ENCODE measurements at places on chromosomes 6 and 20.

DNA sequence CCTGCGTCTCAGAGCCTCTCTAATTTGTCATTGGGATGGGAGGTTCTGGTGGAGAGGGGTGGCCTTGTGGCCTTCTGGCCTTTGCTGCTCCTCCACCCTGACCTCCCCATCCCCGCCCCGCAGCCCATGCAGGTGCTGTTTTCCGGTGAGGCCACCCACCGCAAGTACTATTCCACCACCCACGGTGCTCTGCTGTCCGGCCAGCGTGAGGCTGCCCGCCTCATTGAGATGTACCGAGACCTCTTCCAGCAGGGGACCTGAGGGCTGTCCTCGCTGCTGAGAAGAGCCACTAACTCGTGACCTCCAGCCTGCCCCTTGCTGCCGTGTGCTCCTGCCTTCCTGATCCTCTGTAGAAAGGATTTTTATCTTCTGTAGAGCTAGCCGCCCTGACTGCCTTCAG lies 171.8 kb upstream of the RNF24 start:
- DNase-seq = no peak

DNA sequence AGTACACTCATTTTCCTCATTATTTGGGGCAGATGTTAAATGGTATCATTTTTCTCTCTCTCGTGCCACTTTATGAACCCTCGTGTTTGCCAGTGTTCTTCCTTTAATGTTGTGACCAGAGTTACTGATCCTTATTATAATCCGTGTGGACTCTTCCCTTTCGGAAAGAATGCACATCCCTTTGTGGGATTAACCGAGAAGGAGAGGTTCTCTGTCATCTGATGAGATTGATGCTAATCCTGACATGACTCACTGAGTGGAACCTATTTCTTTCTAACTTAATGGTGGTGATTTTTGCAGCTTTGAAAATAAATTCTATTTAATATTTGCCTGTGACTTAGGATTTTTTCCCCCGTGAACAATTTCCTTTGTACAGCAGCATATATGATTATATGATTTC lies 300.0 kb upstream of the MAN1A1 start:
- no peak for DNase-seq

DNA sequence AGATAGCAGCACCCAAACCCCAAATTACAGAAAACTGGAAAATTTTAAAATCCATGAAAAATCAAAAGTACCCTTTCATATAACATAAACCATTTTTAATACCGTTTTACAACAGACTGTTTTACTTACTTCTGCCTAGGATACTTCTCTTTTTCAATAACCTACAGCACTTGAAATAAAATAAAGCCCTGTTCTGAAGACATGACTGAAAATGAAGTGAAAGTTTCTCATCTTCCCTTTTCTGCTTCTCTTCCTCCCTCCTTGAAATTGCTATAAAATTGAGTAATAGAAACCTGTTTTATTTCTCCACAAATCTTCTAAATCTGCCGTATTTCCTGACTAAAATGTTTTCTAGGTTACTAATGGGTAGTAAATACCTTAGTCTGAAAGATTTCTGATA lies 20.3 kb downstream of the MMS22L start:
- DNase-seq = no peak

GRCh38 chr6:20217891-20218290 lies 5.6 kb upstream of the MBOAT1 start:
- DNase-seq = no peak

GRCh38 chr6:75114195-75114594 lies 91.7 kb downstream of the COL12A1 start:
- no peak for DNase-seq

DNA sequence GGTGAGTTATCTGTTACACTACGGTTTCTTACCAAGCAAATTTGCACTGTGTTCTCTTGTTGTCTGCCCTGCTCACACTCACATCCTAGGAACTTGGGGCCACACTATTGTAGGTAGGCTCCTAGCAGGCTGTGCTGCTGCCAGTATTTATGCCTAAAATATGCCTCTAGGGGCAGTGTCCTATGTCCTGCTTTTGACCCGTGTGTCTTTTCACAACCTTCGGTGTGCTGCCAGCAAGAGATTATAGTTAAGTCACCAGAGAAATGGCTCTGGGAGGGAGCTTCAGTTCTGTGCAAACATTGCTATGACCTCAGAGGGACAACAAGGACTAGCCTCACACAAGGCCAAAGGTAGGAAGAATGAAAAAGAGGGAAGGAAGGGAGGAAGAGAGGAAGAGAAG lies 8.9 kb upstream of the TAAR5 start:
- no peak for DNase-seq

All from CD4-positive, alpha-beta T cell treated with Interferon alpha-2 for 1 hour (primary cell).